H1 (cell line): ENCODE measurements at places on chromosomes 4 and X.

GRCh38 chr4:114005569-114006442 is 26.4 kb upstream of the ARSJ start:
- no peak for DNase-seq

DNA sequence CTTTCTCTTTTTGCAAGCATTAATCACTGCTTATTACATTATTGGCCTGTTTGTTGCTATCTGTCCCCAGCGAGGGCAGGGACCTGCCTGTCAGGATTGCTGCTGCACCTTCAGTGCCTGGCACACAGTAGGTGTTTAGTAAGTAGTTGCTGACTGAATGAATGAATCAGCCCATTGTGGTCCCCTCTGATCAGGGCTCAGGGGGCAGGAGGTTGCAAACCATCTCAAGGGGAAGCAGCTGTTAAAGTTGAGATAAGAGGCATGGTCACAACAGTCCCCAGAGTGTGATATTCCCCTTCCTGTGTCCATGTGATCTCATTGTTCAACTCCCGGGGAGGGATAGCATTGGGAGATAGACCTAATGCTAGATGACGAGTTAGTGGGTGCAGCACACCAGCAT is 85.4 kb downstream of the WFS1 start:
- no peak for DNase-seq

DNA sequence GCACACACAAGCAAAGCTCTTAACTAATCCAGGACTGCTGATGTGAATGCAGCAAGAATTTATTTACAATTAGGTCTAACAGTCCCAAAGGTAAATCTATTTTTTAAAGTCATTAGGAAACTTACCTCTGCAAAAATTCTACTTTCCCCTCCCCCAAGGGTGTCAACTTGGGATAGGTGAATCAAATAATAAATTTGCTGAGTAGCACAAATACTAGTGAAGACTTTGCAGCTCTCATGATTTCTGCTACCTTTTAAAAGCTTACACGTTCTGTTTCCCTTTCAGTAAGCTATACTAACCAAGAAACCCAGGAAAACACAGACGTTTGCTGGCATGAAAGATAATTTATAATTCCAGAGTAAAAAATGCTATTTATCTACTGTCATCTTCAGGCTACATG is 296.6 kb upstream of the SLC7A11 start:
- DNase-seq = no peak

GRCh38 chr4:41146196-41146595 is 68.1 kb downstream of the APBB2 start:
- no peak for DNase-seq

- no peak for DNase-seq
Measured at GRCh38 chrX:57282568-57282967, 3.9 kb upstream of the FAAH2 start.

- DNase-seq = no peak
Measured at GRCh38 chr4:159460371-159460770, 357.5 kb downstream of the RAPGEF2 start.

- DNase-seq = no peak
Measured at GRCh38 chr4:44186096-44186849, 262.3 kb downstream of the KCTD8 start.

DNA sequence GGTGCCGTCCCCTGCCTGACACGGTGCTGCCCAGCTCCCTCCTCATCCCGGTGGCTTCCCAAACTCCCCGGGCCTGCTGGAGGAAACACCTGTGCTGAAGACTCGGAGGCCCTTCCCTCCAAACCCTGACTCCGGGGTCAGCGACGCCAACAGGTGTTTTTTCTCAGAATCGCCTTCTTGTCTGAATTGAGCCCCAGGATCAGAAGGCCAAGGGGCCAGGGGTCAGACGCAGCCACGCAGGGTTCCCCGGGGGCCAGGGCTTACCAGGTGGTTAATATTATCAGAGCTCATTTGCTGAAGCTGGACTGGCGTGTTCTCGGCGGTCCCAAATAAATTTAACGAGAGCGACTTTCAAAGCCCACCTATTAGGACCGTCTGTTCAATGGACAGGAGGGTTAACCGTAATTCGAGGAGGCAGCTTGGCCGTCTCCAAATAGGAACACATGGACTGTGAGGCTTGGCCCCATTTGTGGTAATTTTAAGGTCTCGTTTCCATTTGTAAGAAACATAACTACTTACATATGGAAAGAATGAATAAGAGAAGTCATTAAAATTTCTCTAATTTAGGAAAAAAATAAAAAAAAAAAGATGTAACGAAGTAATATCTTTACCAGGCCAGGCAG is 239.3 kb downstream of the CRLF2 start:
- DNase-seq = no peak

DNA sequence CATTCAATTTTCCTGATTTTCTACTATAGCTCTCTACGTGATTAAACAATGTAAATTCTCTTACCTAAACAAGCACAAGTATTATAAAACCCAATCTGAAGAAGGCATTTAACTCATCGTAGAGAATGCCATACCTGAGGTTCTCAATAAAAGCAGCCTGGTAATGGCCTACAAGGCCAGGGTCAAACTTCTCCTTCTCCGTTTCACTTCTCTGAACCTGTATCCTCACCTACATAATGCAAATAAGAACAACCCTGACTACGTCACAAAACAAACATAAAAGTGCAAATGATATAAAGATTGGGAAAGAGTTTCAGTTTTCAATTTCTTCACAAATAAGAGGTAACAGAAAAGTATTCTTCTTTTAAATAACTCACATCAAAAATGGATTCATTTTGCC is 55.6 kb upstream of the STS start:
- DNase-seq = no peak

- no peak for DNase-seq
Measured at GRCh38 chr4:25844961-25845712, 17.7 kb downstream of the SEL1L3 start.

DNA sequence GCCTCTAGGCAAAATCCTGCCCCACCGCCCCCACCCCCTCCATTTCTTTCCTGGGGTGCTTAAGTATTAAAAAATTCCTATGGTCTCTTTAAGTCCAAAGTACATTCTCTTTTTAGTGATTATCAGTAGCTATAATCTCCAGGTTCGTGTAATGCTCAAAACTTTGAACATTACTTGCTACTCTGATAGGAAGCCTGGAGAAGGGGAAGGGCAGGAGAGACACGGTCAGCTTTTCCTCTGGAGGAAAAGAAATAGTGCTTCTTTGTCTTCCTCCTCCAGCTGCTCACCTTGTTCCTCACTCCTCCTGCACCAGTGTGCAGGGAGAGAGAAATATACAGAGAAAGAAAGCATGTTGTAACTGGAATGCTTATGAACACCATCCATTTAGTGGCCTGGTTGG is 80.4 kb downstream of the PPP1R2C start:
- DNase-seq = no peak

GRCh38 chrX:31139961-31140360 is 68.1 kb upstream of the FTHL17 start:
- DNase-seq = no peak

DNA sequence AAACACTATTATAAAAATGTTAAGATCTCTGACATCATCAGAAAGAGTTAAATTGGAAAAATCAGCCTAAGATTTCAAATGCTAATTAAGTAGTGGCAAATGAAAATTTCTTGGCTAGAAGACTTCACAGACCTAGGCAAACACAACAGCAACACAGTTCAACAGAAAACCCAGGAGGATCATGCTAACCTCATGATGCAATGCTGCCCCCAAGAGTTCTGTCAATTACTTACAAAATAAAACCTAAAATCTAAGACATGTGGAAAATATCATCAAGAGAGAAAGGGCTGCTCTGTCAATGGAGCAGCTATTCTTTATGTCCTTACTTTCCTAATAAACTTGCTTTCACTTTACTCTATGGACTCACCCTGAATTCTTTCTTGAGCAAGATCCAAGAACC is 21.0 kb downstream of the S100G start:
- no peak for DNase-seq

DNA sequence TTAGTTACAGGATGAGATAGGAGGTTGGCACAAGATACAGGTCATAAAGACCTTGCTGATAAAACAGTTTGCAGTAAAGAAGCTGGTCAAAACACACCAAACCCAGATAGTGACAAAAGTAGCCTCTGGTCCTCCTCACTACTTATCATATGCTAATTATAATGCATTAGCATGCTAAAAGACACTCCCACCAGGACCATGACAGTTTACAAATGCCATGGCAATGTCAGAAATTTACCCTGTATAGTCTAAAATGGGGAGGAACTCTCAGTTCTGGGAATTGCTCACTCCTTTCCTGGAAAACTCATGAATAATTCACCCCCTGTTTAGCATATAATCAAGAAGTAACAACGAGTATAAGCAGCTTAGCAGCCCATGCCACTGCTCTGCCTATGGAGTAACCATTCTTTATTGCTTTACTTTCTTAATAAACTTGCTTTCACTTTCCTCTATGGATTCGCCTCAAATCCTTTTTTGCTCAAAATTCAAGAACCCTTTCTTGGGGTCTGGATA is 1254.4 kb downstream of the PCDH7 start:
- no peak for DNase-seq

DNA sequence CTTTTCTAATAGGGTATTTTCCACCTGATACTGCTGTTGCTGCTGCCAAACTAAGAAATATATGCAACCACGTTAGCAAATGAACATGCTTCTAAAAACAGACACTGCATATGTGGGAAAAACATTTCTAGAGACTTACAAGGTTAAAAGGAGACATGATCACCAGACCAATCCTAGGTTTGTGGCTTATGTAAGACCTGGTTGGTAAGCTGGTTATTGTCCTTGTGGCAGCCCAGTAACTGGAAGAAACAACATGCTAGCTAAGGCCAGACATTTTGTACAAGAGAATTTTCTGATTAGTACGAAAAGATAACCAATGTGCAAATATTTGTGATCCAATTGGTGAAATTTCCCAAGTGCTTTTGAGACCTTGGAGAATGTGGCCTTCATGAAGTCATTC is 112.0 kb downstream of the AFF2 start:
- no peak for DNase-seq

GRCh38 chr4:8702516-8703400 is 110.2 kb downstream of the CPZ start:
- DNase-seq = peak; percentile 40

- no peak for DNase-seq
Measured at GRCh38 chrX:116239944-116240840, 69.6 kb downstream of the AGTR2 start.

DNA sequence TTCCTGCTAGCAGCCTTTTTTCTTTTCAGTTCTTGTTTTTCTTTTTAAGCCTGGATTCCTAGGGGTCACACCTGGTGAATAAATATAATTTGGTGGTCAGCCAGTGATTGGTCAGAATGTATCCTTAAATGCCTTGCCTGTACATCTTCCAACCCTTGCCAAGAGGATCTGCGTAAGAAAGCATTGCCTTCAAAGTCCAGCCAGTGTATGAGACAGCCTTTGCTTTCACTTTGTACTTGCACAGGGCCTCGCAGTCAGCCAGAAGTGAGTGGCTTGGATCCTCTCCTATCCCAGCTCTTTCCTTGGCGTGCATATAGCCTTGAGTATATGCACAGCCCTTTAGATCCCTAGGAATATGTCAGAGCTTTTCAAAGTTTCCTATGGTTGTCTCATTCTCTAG is 22.2 kb downstream of the KANTR start:
- no peak for DNase-seq

GRCh38 chr4:184355111-184355604 is 119.2 kb downstream of the IRF2 start:
- DNase-seq = peak; percentile 22

GRCh38 chr4:184344435-184344834 is 126.8 kb upstream of the ENPP6 start:
- DNase-seq = no peak

- DNase-seq = no peak
Measured at GRCh38 chr4:100742045-100742444, 224.2 kb upstream of the EMCN start.

- no peak for DNase-seq
Measured at GRCh38 chr4:79413032-79413885, 5.2 kb upstream of the GK2 start.

- DNase-seq = no peak
Measured at GRCh38 chrX:70030301-70030767, 19.4 kb downstream of the AWAT2 start.

DNA sequence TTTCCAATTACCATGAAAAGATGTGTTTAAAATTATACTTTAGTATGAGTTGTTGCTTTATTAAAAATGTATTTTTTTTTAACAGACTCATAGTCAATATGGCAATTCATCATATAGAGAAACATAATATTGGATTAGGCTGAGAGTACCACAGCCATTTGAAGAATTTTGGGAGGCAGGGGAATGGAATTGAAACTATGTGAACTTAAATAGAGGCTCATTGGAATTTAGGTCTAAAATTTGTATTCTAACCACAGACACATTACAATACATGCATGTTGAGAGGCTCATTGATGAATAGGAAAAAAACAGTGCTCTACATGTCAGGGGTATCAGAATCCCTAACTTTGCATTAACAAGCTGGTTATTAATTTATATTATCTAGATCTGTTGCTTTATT is 269.6 kb downstream of the DKK2 start:
- DNase-seq = no peak

GRCh38 chrX:7147413-7147977 is at the start of gene STS:
STS (plus strand) TSS chrX:7147712; CDS start chrX:7253200, 105,488 bp downstream.
- DNase-seq = peak; percentile 49
